Neural progenitor cell (in vitro differentiated cells): ENCODE measurements at places on chromosomes 12 and 14. TPM values are rescaled to one million over a fixed set of nuclear protein-coding genes. Genes with fewer than 3 reads are reported as not detected.

ESPL1 gene
- 34.3 and 54.0 TPM in 2 replicates for total RNA-seq

PRPH gene
- total RNA-seq = 0.74 TPM in 1 of 2 replicates, not detected in the other

ATL1 gene
- 7.3 and 11.8 TPM in 2 replicates for total RNA-seq

DNA sequence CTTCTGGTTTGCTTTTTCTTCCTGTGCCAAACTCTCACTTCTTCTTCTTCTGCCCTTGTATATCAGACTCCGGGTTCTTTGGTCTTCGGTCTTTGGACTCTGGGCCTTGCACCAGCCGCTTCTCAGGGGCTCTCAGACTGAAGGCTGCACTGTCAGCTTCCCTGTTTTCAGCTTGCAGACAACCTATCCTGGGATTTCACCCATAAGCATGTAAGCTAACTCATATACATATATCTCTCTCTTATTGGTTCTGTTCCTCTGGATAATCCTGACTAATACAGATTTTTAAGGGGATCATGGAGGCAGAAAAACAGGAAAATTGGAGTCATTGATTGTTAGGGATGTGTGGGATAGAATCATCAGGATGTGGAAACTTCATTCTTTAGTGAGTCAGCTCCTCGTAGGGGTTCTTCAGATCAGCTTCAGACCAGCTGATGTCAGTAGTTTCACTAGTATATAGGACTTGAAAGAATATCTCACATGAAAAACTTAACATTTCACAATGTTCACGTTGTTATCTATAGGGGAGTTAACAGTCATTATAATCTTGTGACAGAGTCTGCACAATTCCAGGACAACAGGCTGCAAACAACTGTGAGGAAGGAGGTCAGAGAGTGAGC lies 102.9 kb downstream of the RASSF9 start:
- no peaks in the 10 kb centered on the region for H3K36me3 ChIP-seq
- no peak overlapping the region for H3K27ac ChIP-seq
- no peak for DNase-seq
- no peaks in the 10 kb centered on the region for H3K4me1 ChIP-seq

- H3K27me3 ChIP-seq = peaks cover 7% of the 10 kb centered on the region
- no peak for DNase-seq
- peaks cover 15% of the 10 kb centered on the region for H3K4me1 ChIP-seq
- H3K36me3 ChIP-seq = no peaks in the 10 kb centered on the region
Observed at GRCh38 chr14:60332869-60333268, 83.8 kb downstream of the PPM1A start.

GRCh38 chr14:99729991-99730875 lies 46.1 kb downstream of the CYP46A1 start:
- H3K4me3 ChIP-seq = peak overlapping the region; percentile 76
- H3K36me3 ChIP-seq = no peaks in the 10 kb centered on the region
- peak; percentile 92 for DNase-seq
- H3K4me1 ChIP-seq = peaks cover 7% of the 10 kb centered on the region
- H3K27ac ChIP-seq = no peak overlapping the region

GRCh38 chr14:24251880-24252288 lies 9.5 kb upstream of the TINF2 start:
- no peak overlapping the region for H3K27ac ChIP-seq
- H3K36me3 ChIP-seq = no peaks in the 10 kb centered on the region
- no peak overlapping the region for H3K4me3 ChIP-seq
- no peaks in the 10 kb centered on the region for H3K27me3 ChIP-seq
- H3K4me1 ChIP-seq = no peaks in the 10 kb centered on the region

GRCh38 chr14:75025082-75025481 lies 22.4 kb downstream of the EIF2B2 start:
- H3K27me3 ChIP-seq = no peaks in the 10 kb centered on the region
- no peak for DNase-seq
- H3K4me3 ChIP-seq = no peak overlapping the region
- no peaks in the 10 kb centered on the region for H3K4me1 ChIP-seq

DNA sequence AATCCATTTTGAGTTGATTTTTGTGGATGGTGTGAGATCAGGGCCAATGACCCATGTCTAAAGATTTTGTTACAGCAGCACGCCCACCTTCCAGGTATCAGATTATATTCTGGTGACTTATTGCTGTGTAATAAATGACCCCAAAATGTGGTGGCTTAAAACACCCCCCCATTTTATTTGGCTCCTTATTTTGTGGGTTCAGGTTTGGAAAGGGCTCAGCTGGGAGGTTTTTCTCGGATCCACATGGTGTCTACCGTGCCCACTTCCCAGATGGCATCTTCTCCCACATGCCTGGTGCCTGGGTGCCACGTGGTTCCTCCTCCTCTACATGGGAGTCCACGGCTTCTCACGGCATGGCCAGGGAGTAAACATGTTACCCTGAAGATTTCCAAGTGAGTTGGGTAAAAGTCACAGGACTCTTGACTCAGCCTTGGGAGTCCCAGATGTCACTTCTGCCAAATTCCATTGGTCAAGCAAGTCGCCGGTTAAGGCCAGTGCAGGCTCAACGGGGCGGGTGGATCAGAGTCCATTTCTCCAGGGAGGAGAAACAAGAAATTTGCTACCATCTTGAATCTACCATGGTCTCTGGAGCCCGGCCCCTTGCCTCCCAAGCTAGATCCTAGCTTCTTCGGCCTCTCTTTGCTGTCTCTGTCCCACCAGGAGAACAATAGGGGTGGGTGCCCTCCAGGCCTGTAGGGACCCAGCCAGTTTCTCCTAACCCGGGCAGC lies 214.3 kb downstream of the KIF26A start:
- no peak for DNase-seq
- H3K36me3 ChIP-seq = no peaks in the 10 kb centered on the region
- no peaks in the 10 kb centered on the region for H3K27me3 ChIP-seq
- no peak overlapping the region for H3K4me3 ChIP-seq
- H3K27ac ChIP-seq = no peak overlapping the region
- no peaks in the 10 kb centered on the region for H3K4me1 ChIP-seq

DNA sequence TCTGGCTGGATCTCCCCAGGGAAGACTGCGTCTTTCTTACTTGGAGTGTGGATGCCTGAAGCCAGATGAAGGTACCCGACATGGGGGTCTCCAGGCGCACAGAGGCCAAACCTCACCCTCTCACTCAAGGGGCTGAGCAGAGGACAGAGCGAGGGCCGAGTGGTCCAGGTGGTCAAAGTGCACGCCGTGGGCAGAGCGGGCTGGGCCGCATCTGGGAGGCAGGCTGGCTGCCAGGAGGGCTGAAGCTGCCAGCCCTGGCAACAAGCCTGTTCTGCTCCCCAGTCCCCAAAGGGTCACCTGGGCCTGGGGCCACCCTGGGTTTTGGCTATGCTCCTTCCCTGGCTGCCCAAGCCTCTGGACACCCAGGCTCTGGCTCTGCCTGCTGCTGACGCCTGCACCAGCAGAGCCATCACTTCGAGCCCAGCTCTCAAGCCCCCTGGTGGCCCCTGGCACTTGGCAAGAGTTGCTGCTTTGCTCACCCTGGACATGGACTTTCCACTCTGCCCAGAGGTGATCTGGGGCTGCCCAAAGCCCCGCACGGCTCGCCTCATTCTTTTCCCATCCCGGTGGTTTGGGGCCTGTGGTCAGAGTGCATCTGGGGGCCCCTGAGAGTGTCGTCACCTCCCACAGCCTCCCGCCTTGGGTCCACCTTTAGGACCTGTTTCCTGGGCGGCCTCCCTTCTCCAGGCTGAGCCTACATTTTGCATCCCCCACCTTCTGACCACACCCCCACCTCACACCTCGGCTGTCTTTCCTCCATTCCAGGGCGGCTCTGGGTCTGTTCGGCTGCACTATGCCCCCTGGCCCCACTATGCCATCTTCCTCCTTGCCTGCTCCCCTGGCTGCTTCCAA lies 2.8 kb downstream of the ADSS1 start:
- no peak overlapping the region for H3K4me3 ChIP-seq
- no peaks in the 10 kb centered on the region for H3K36me3 ChIP-seq
- no peaks in the 10 kb centered on the region for H3K27me3 ChIP-seq
- H3K4me1 ChIP-seq = peaks cover 13% of the 10 kb centered on the region
- no peak overlapping the region for H3K27ac ChIP-seq
- DNase-seq = no peak

GRCh38 chr14:54881761-54882401 lies 20.7 kb downstream of the GCH1 start:
- H3K27ac ChIP-seq = no peak overlapping the region
- H3K4me3 ChIP-seq = no peak overlapping the region
- no peaks in the 10 kb centered on the region for H3K36me3 ChIP-seq
- no peak for DNase-seq
- no peaks in the 10 kb centered on the region for H3K4me1 ChIP-seq

GRCh38 chr12:58787021-58787760 lies 133.1 kb downstream of the LRIG3 start:
- H3K4me1 ChIP-seq = no peaks in the 10 kb centered on the region
- no peaks in the 10 kb centered on the region for H3K27me3 ChIP-seq
- no peaks in the 10 kb centered on the region for H3K36me3 ChIP-seq
- no peak for DNase-seq
- H3K4me3 ChIP-seq = no peak overlapping the region

- no peak for DNase-seq
- H3K4me1 ChIP-seq = no peaks in the 10 kb centered on the region
- no peaks in the 10 kb centered on the region for H3K27me3 ChIP-seq
- H3K27ac ChIP-seq = no peak overlapping the region
- no peak overlapping the region for H3K4me3 ChIP-seq
Observed at GRCh38 chr14:103805708-103806107, 41.7 kb downstream of the PPP1R13B start.

GRCh38 chr14:99759546-99759925 lies 33.7 kb upstream of the EML1 start:
- no peaks in the 10 kb centered on the region for H3K27me3 ChIP-seq
- DNase-seq = no peak
- H3K36me3 ChIP-seq = no peaks in the 10 kb centered on the region
- no peak overlapping the region for H3K4me3 ChIP-seq

GRCh38 chr12:124454735-124455134 lies 112.7 kb downstream of the NCOR2 start:
- H3K36me3 ChIP-seq = no peaks in the 10 kb centered on the region
- DNase-seq = no peak
- H3K27ac ChIP-seq = no peak overlapping the region
- H3K27me3 ChIP-seq = no peaks in the 10 kb centered on the region
- H3K4me3 ChIP-seq = no peak overlapping the region
